ENCODE measurements at places on chromosomes 3 and 15. TPM values are rescaled to one million over a fixed set of nuclear protein-coding genes. Genes with fewer than 3 reads are reported as not detected.

KLHL40 gene
- total RNA-seq: not detected

EXD1 gene
- total RNA-seq: not detected

ATP10A gene
- total RNA-seq: 2.9 TPM

CERS3 gene
- not detected for total RNA-seq

DNA sequence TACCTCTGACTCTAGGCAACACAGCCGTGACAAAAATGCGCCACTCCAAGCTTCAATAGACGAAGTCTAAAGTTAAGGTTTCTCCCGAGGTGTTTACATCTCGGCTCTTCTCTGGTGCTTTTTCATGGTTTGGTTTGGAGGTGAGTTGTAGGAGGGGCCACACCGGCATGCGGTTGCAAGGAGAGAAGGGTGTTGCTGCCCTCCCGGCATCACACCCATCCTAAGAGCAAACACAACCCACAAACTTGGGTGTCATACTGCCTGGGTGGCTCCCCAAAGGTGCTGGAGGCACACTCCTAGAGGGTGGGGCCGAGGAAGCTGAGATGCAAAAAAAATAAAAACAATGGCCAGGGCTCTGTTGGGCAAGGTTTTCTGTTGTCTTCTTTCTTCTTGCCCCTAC, 225.2 kb upstream of the ICE2 start:
- no peak for DNase-seq

DNA sequence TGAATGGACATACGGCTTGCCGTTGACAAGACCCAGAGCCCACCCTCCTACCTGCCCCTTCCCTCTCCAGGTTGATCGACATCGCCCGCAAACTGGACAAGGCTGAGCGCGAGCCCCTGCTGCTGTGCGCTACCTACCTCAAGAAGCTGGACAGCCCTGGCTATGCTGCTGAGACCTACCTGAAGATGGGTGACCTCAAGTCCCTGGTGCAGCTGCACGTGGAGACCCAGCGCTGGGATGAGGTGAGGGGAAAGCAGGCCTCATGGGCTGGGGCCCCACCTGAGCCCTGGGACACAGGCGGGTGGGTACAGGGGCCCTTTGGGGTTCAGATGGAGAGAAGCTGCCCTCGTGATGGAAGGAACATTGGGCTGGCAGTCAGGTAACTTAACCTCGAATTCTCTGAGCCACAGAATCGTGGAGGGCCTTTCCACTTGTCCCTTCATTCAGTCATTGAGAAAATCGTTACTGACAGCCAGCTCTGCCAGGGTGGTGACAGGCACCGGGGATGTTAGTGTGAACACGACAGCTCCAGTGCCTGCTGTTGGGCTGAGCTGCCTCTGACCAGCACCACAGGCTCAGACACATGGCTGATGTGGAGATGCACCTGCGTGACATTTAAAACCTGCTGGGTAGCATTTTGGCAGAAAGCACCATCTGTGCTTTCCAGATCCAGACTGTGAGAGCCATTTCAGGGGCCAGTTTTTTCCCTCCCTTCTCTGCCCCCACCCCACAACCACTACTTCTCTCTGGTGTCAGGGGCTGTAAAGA, 25.6 kb upstream of the RHO start:
- DNase-seq: no peak

GRCh38 chr3:56458496-56459103, 9.7 kb downstream of the ERC2 start:
- no peak for DNase-seq

FBXO40 gene
- not detected for total RNA-seq

MUC20 gene
- total RNA-seq: 0.17 TPM

DNA sequence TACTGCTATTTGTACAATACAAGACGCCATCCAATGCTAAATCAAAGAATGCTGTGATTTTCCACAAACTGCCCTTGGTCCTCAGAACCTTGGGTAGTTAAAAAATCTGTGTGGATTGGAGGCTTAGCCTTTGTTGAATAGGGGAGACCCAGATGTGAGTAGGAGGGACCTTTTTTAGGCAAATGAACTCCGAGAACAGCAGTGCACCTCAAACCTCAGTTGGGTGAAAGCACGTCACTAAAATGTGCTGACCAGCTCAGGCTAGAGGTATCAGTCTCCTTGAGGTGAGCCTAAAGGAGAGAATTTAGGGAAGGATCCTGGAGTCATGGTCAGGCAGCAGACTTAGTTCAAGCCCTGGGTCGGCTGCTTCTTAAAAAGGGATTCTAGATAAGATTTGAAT, 200.7 kb downstream of the SOX2 start:
- no peak for DNase-seq

GRCh38 chr15:66908744-66909095, 156.7 kb upstream of the SMAD3 start:
- no peak for DNase-seq

Data from Caki2 (cell line).